ENCODE measurements at places on chromosomes 2 and 18.

- no peak for DNase-seq
Observed at GRCh38 chr18:58955001-58955400, 90.3 kb downstream of the ZNF532 start.

DNA sequence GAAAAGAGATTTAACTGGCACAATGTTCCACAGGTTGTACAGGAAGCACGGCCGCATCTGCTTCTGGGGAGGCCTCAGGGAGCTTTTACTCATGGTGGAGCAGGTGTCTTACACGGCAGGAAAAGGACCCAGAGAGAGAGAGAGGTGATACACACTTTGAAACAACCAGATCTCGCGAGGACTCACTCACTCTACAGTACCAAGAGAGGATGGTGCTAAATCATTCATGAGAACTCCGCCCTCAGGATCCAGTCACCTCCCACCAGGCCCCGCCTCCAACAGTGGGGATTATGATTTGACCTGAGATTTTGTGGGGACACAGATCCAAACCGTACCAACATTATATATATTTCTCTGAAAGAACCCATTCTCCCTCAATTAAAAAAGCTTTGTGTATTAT is 79.7 kb upstream of the DOCK10 start:
- no peak for DNase-seq

DNA sequence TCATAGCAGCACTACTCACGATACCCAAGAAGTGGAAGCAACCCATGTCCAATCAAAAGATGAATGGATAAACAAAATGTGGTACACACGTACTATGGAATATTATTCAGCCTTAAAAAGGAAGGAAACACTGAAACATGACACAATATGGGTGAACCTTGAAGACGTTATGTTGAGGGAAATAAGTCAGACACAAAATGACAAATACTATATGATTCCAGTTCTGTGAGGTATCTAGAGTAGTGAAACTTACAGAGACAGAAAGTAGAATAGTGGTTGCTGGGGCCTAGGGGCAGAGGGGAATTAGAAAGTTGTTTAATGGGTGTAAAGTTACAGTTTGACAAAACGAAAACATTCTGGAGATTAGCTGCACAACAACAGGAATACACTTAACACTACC is 24.7 kb downstream of the TLK1 start:
- DNase-seq: no peak

GRCh38 chr2:10217489-10218435 is 84.9 kb upstream of the HPCAL1 start:
- no peak for DNase-seq

DNA sequence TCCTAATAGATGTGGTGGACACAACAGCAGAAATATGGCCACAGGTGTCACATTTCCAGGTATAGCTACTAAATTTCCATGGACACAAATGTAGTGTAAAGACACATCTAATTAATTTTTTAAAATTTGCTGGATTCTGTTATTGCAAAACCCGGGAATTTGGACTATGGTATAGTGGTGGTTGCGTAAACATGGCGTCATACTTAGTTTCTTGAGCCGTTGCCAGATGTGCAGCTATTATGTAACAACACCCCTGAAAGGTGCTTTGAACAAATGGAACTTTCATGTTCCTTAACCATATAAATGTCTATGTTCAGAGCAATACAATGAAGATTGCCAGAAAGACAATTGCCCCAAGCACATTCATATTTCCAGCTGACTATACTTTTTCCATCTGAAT is 85.9 kb downstream of the HRH4 start:
- no peak for DNase-seq

DNA sequence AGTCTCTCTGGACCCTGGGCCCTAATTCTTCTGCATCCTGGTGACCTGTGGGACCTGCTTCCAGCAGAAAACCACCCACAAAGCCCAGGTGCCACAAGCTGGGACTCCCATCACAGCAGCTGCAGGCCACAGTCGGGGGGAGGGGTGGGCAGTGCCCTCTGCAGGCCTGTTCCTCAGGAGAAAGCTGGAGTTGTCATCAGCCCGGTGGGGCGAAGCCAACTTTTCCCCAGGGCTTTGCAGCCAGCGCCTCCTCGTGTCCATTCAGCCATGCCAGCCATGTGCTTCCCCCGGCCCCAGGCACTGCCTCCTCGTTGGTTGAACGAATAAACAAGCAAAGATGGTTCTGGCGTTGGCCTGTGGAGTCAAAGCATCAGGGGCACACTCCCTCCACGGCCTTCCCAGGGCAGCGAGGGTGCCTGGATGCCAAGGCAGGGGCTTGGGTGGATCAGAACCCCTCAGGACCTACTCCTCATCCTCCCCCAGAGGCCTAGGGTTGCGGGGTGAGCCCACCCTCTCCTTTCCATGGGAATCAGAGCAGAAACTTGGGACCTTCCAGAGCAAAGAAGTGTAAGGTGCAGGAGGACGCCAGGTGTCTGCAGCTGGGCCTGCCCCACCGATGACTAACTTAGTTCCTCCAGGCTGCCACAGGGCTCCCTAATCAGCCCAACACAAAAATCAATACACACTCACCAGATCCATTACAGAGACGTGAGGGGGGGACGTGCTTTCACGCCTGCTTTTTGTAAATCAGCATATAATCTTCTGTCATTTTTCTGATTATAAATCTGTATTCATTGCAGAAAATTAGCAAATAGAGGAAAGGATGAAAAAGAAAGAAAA is 75.7 kb upstream of the RAB6C start:
- no peak for DNase-seq

GRCh38 chr2:12762976-12763375 is 46.2 kb downstream of the TRIB2 start:
- no peak for DNase-seq

DNA sequence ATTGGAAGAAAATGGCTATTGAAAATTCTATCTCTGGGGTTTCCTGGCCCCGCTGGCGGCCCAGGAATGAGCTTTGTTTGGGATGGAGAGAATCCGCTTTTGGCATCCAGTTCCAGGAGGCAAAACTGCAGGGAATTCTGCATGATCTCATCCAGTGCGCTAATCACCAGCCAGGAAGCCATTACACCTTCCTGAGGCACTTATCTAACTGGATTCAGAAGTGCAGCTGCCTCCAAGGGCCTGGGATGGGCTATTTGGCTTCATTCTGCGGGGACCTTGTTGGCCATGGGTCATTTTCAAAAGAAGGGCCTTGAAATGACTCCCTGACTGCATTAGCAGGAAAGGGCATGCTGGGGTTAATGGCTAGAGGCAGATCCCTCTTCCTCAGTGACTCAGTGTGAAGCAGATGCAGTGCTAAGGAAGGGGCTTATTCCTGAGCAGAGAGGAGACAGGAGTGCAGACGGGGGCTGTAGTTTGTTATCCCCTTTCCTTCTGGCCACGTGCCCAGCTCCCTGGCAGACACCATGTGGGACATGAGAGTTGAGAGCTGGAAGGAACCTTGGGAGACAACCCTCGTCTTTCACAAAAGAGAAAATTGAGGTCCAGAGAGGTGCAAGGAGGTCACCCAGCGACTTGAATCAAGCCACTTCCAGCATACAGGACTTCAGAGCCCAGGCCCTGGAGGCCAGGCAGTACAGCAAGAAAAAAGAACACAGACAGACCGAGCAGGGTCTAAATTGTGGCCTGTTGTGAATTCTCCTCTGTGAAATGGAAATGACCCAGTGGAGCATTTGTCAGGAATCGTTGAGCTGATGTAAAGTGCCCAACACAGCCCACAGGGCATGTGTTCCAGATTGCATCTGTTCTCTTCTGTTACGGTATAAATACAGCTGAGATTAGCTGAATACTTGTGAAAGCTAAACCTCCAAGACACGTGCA is 161.8 kb downstream of the PRKCE start:
- DNase-seq: no peak

GRCh38 chr2:16263241-16263890 is 323.0 kb downstream of the MYCN start:
- no peak for DNase-seq

- DNase-seq: peak; percentile 23
Observed at GRCh38 chr2:134225841-134226240, 28.0 kb upstream of the MGAT5 start.

DNA sequence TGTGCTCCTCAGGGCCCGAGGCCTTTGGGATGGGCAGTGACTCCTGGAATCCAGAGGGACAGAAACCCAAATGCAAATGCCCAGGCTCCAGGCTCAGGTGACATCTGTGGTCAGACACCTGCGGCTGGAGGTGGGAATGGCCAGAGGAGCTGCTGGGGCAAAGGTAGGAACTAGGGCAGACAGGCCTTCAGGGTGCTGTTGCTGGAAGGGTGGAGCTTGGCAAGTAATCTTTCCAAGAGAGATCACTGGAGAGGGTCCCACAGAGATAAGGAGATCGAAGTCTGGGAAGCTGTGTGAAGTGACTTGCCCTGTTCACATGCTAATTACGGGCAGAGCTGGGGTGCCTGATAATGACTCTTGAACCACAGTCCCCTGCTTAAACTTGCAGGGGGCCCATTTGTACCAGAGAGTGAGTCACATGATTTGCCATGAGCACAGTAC is 82.4 kb downstream of the ACAA2 start:
- no peak for DNase-seq

- DNase-seq: no peak
Observed at GRCh38 chr2:171389325-171389724, 44.5 kb downstream of the METTL8 start.

GRCh38 chr18:34224423-34225217 is at the start of gene NOL4:
Gene NOL4, minus strand, starts transcription at chr18:34224913. Its CDS starts 1,660 bp downstream, at chr18:34223253.
- peak; percentile 99 for DNase-seq

DNA sequence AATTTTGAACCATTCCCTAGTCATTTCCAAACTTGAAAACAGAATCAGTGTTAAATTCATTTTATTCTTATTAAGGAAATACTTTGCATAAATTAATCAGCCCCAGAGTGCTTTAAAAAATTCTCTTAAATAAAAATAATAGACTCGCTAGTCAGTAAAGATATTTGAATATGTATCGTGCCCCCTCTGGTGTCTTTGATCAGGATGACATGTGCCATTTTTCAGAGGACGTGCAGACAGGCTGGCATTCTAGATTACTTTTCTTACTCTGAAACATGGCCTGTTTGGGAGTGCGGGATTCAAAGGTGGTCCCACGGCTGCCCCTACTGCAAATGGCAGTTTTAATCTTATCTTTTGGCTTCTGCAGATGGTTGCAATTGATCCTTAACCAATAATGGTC is 5.5 kb upstream of the MROH2A start:
- no peak for DNase-seq

GRCh38 chr2:31944828-31945571 is 65.8 kb downstream of the MEMO1 start:
- no peak for DNase-seq

- DNase-seq: no peak
Observed at GRCh38 chr2:212842544-212843185, 304.1 kb upstream of the ERBB4 start.

GRCh38 chr2:120454654-120455385 is 108.9 kb downstream of the INHBB start:
- no peak for DNase-seq

DNA sequence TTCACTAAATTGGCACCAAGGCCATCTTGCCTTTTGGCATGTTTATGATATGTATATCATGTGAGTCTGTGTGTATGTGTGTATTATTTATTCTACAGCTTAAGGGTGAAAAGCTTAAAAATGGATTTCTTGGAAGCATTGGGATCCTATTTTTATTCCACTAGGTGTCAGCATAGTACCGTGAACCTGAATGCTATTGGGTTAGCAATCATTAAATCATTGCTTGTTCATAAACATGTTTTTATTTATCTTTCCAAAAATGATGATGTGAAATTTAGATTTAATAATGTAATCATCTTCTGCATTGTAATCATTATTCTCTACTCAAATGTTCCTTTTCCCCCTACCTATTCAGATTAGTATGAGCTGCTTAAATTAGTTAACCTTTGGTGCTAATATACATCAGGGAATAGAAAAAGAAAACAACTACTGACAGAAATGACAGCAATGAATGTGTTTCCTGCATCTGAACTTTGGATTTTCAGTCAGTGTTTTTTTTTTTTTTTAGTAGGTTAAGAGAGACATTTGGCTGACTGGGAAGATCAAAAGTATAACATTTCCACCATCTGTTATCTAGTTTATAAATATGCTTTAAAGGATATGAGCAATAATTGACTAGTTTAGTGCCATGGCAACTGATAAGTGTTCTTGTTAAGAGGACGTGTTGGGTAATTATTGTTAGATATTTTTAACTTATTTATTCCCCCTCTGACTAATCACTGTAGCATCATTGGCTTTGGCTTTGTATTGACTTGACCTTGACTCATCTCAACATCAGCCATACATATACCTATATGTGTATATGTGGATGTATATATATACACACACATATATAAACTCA is 14.1 kb upstream of the ZSWIM2 start:
- peak; percentile 12 for DNase-seq

- DNase-seq: no peak
Observed at GRCh38 chr2:70141212-70141901, 49.5 kb downstream of the C2orf42 start.

DNA sequence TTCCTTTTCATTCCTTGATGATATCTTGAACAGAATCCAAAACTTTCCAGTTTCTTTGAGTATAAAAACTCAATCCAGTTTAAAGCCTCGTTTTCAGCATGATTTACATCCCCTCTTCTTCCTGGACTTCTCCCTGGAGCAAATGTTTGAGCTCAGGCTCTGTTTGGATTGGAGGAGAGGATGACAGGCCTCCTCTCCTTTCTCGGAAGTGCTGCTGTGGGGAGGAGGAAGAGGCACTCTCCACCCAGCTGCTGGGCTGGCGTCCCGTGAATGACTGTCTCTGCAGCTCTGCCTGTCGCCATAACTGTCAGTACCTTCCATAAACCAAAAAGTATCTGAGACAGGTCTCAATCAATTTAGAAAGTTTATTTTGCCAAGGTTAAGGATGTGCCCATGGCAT is 238.2 kb upstream of the AGAP1 start:
- DNase-seq: no peak

DNA sequence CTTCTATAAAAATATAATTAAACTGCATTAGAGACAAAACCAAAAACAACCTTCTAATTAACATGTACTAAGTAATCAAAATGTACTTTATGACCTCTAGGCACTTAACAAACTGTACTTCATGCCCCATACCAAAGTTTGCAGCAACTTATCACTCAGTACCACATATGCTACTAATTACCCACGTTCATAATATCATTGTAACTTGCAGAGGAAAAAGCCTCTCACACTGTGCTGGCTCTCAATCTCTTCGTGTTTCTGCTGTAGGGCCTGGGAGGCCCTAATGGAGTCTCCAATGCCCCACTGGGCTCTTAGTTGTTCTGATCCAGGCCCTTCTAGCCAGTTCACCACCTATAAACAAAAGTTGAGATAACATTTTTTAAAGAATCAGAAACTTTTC is 82.1 kb upstream of the CCDC141 start:
- DNase-seq: no peak

- DNase-seq: no peak
Observed at GRCh38 chr2:221468317-221468716, 103.8 kb downstream of the EPHA4 start.

- DNase-seq: no peak
Observed at GRCh38 chr2:207238831-207239701, 73.3 kb upstream of the KLF7 start.

- DNase-seq: no peak
Observed at GRCh38 chr2:180722551-180723239, 257.7 kb upstream of the UBE2E3 start.

- DNase-seq: no peak
Observed at GRCh38 chr2:42116195-42117181, 52.7 kb upstream of the EML4 start.

- DNase-seq: no peak
Observed at GRCh38 chr2:163592954-163593622, 142.7 kb downstream of the FIGN start.

- no peak for DNase-seq
Observed at GRCh38 chr2:234761910-234762309, 189.9 kb upstream of the SH3BP4 start.

Data from NCI-H1105 (cell line).